ENCODE measurements at places on chromosomes 7 and 10.

GRCh38 chr7:47751043-47751442 is 169.1 kb upstream of the TNS3 start:
- no peak for DNase-seq

DNA sequence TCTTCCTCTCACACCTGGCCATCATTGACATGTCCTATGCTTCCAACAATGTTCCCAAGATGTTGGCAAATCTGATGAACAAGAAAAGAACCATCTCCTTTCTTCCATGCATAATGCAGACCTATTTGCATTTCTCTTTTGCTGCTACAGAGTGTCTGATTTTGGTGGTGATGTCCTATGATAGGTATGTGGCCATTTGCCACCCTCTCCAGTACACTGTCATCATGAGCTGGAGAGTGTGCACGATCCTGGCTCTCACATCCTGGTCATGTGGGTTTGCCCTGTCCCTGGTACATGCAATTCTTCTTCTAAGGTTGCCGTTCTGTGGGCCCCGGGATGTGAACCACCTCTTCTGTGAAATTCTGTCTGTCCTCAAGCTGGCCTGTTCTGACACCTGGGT is 19.2 kb downstream of the OR2A14 start:
- DNase-seq, result no peak

GRCh38 chr7:157436076-157436475 is 99.3 kb downstream of the DNAJB6 start:
- no peak for DNase-seq

DNA sequence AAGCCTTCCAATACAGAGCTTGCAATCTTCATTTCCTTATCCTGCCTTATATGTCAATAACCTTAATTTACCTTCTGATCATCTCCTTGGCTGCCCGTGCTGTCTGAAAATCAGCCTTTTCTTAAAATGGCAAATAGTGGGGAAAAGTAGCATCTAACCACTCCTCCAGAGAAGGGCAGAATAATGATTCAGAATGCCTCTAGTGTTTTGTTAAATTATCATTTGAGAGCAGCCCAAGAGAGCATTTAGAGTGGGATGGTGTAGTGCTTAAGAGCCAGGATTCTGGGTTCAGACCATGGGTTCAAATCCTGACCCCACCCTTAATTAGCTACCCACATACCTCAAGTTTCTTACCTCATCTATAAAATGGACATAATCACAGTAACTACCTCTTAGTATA is 4.6 kb upstream of the TMEM139 start:
- no peak for DNase-seq

DNA sequence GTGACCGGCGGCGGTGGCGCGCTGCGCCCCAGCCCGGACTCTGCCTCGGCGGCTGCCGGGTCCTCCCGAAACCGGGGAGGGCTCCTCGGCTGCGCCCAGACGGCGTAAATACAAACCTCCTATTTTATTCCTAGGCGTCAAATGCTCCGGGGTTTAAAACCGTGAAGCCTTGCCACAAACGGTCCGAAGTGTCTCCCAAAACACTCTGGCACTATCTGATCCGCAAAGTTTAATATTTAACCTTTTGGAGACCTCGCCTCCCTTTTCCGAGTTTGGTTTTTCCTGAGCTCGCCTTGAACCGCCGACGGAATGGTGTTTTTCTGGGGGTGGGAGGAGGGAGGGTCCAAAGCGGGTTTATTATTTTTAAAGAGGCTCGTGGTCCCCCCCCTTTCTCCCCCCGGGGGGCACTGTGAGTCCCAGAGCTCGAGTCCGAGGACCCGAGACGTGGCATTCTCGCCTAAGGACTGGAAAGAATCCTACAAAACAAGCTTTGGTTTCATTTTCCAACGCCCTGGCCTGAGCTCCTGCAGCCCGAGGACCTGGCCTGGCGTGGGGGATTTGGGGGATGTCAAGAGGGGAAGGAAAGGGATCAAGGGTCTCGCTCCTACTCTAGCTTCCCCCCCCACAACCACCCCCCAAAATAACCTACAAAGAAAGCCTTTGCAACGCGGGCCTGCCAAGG is 1.8 kb downstream of the TNRC18 start:
- no peak for DNase-seq

- DNase-seq, result no peak
Measured at GRCh38 chr7:36677769-36678437, 46.4 kb downstream of the AOAH start.
